ENCODE measurements at places on chromosomes 4 and X. TPM values are rescaled to one million over a fixed set of nuclear protein-coding genes. Genes with fewer than 3 reads are reported as not detected.
A peak's percentile ranks its signal among the peaks of the same experiment; 100 is the strongest.

GRCh38 chr4:147560625-147561024, 56.6 kb upstream of the TMEM184C start:
- H3K27me3 ChIP-seq, result no peaks in the 10 kb centered on the region
- H3K4me1 ChIP-seq, result no peaks in the 10 kb centered on the region
- no peak overlapping the region for H3K27ac ChIP-seq
- no peaks in the 10 kb centered on the region for H3K36me3 ChIP-seq
- no peak for DNase-seq
- H3K4me3 ChIP-seq, result no peak overlapping the region

- H3K27ac ChIP-seq, result no peak overlapping the region
- no peak overlapping the region for H3K4me3 ChIP-seq
- no peaks in the 10 kb centered on the region for H3K27me3 ChIP-seq
- no peaks in the 10 kb centered on the region for H3K36me3 ChIP-seq
- no peaks in the 10 kb centered on the region for H3K4me1 ChIP-seq
- DNase-seq, result no peak
Observed at GRCh38 chr4:46949822-46950221, 40.8 kb upstream of the COX7B2 start.

DNA sequence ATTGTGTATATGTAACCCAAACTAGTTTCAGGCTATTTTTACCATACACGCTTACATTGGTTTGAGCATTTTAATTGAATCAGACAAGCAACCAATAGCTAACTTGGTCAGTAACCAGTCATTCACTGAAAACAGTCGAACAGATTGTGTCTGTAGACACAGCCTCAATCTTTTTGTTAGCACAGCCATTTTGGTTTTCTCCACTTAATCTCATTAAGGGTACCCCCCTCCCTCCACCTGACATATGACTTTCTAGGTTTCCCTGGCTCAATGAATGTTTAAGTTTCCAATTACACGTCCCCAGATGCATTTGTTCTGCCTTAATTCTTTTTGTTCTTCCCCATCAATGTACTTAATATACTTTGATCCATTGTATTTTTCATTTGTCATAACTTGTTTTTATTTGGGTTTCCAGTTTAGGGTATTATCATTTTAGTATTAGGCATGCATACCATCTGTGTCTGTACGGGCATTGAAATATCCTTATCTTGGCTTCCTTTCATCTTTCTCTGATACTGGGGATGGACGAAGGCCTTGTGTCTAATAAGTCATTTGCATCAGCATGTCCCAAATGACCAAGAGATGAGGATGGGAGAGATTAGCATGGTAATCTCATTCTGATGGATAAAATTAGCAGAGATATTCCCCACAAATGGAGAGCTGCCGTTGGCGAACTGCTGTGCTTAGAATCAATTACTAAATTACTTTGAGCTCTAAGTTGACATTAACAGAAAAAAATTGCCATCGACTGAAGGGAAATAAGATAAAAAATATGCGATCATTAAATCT, 35.9 kb upstream of the PHOX2B start:
- no peaks in the 10 kb centered on the region for H3K36me3 ChIP-seq
- no peak for DNase-seq
- no peaks in the 10 kb centered on the region for H3K4me1 ChIP-seq
- H3K4me3 ChIP-seq, result no peak overlapping the region
- no peak overlapping the region for H3K27ac ChIP-seq

DNA sequence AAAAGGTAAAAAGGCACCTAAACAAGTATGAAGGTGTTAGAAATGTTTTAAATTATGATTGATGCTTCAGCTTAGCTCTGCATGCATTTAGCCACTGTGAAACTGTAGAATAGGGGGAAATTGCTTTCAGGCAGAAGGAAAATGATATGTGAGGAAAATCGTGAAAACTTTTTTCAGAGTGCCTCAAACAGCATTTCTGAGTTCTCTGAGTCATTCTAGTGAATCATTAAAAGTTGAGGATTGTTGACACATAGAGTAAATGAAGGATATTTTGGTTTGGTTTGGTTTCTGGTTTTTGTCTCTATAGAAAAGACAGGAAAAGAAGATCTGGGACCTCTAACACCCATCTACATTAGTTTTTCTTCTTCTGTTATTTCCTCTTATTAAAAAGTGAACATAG, 332.5 kb upstream of the TRAM1L1 start:
- no peak for DNase-seq
- H3K27ac ChIP-seq, result no peak overlapping the region
- no peaks in the 10 kb centered on the region for H3K36me3 ChIP-seq
- no peaks in the 10 kb centered on the region for H3K4me1 ChIP-seq
- no peak overlapping the region for H3K4me3 ChIP-seq

- H3K27me3 ChIP-seq, result no peaks in the 10 kb centered on the region
- H3K36me3 ChIP-seq, result no peaks in the 10 kb centered on the region
- no peak overlapping the region for H3K4me3 ChIP-seq
- peaks cover 4% of the 10 kb centered on the region for H3K4me1 ChIP-seq
- DNase-seq, result no peak
Observed at GRCh38 chr4:7675136-7675535, 240.4 kb upstream of the PSAPL1 start.

GRCh38 chr4:27775156-27775555, 914.5 kb downstream of the STIM2 start:
- H3K27me3 ChIP-seq, result no peaks in the 10 kb centered on the region
- no peak overlapping the region for H3K4me3 ChIP-seq

- H3K4me3 ChIP-seq, result no peak overlapping the region
- H3K4me1 ChIP-seq, result no peaks in the 10 kb centered on the region
- H3K27ac ChIP-seq, result no peak overlapping the region
- H3K27me3 ChIP-seq, result no peaks in the 10 kb centered on the region
- no peaks in the 10 kb centered on the region for H3K36me3 ChIP-seq
Observed at GRCh38 chr4:185015108-185015507, 3.2 kb upstream of the HELT start.

GRCh38 chrX:77060572-77060971, 386.6 kb upstream of the FGF16 start:
- DNase-seq, result no peak
- H3K4me3 ChIP-seq, result no peak overlapping the region

GRCh38 chr4:127506283-127506682, 126.5 kb upstream of the INTU start:
- no peaks in the 10 kb centered on the region for H3K4me1 ChIP-seq
- H3K4me3 ChIP-seq, result no peak overlapping the region
- no peak overlapping the region for H3K27ac ChIP-seq
- DNase-seq, result peak; percentile 43
- H3K36me3 ChIP-seq, result no peaks in the 10 kb centered on the region

- peaks cover 19% of the 10 kb centered on the region for H3K4me1 ChIP-seq
- peak overlapping the region; percentile 42 for H3K27ac ChIP-seq
- peak; percentile 92 for DNase-seq
- H3K36me3 ChIP-seq, result no peaks in the 10 kb centered on the region
- peak overlapping the region; percentile 62 for H3K4me3 ChIP-seq
- H3K27me3 ChIP-seq, result no peaks in the 10 kb centered on the region
Observed at GRCh38 chrX:47366041-47366722, 4.2 kb upstream of the ZNF157 start.

GRCh38 chr4:149933883-149934282, 118.2 kb upstream of the IQCM start:
- no peaks in the 10 kb centered on the region for H3K27me3 ChIP-seq
- H3K4me3 ChIP-seq, result no peak overlapping the region
- no peaks in the 10 kb centered on the region for H3K4me1 ChIP-seq
- no peak for DNase-seq
- H3K27ac ChIP-seq, result no peak overlapping the region
- H3K36me3 ChIP-seq, result no peaks in the 10 kb centered on the region

DNA sequence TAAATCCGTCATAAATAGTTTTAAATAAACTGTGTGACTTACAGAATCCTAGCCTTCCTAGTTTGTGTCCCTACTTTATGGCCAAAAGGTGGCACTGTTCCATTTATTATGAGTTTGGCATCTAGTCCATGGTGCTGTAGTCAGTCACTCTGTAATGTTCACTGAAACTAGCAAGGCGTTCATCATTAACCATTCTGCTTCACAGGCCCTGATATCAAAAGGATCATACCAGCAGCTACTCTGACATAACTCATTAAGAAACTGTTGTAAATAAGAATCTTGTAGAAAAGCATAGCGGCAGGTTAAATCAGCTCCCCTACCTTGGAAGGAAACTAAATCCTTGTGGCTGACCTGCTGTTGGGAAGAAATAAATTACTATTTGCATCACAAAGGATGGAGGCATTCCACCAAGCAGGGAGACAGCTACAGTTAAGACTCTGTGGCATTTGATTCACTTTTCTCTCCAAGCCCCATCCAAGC, 919.6 kb upstream of the DIAPH2 start:
- no peak overlapping the region for H3K4me3 ChIP-seq
- no peak overlapping the region for H3K27ac ChIP-seq
- no peaks in the 10 kb centered on the region for H3K36me3 ChIP-seq
- no peaks in the 10 kb centered on the region for H3K27me3 ChIP-seq
- H3K4me1 ChIP-seq, result peaks cover 13% of the 10 kb centered on the region

DNA sequence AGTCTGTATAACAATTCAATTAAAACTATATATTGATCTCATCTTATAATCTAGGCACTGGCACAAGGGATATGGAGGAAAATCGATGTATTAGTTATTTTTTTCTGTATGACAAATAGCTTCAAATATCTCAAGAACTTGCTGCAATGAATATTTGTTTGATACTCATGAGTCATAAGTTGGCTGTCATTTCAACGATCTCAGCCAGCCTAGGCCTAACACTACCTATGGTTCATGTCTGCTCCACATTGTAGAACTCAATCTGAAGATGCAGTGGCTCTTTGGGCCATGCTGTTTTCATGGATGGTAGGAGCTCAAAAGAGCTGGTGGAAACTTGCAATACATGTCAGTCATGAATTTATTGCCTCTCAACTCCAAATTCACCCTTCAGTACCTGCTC, 44.7 kb downstream of the MAGEB17 start:
- DNase-seq, result no peak
- no peak overlapping the region for H3K4me3 ChIP-seq
- H3K27ac ChIP-seq, result no peak overlapping the region
- H3K4me1 ChIP-seq, result no peaks in the 10 kb centered on the region
- no peaks in the 10 kb centered on the region for H3K27me3 ChIP-seq

- DNase-seq, result no peak
- peaks cover 7% of the 10 kb centered on the region for H3K4me1 ChIP-seq
- H3K27me3 ChIP-seq, result no peaks in the 10 kb centered on the region
- no peak overlapping the region for H3K27ac ChIP-seq
- no peaks in the 10 kb centered on the region for H3K36me3 ChIP-seq
Observed at GRCh38 chr4:104492183-104492771, 2.4 kb downstream of the CXXC4 start.

- no peak overlapping the region for H3K27ac ChIP-seq
- H3K4me1 ChIP-seq, result no peaks in the 10 kb centered on the region
- no peaks in the 10 kb centered on the region for H3K27me3 ChIP-seq
- no peak overlapping the region for H3K4me3 ChIP-seq
- DNase-seq, result peak; percentile 54
Observed at GRCh38 chrX:47497271-47497888, 14.4 kb upstream of the ZNF41 start.

GRCh38 chr4:109414938-109415337, 18.7 kb upstream of the SEC24B start:
- DNase-seq, result no peak
- H3K4me3 ChIP-seq, result no peak overlapping the region
- H3K27ac ChIP-seq, result no peak overlapping the region
- no peaks in the 10 kb centered on the region for H3K4me1 ChIP-seq

- H3K27ac ChIP-seq, result no peak overlapping the region
- H3K36me3 ChIP-seq, result no peaks in the 10 kb centered on the region
- no peak for DNase-seq
- no peaks in the 10 kb centered on the region for H3K27me3 ChIP-seq
- no peak overlapping the region for H3K4me3 ChIP-seq
- no peaks in the 10 kb centered on the region for H3K4me1 ChIP-seq
Observed at GRCh38 chr4:146787731-146788130, 149.0 kb downstream of the POU4F2 start.

GRCh38 chrX:110671068-110671803, 124.4 kb downstream of the CHRDL1 start:
- no peak for DNase-seq
- no peaks in the 10 kb centered on the region for H3K27me3 ChIP-seq
- H3K4me1 ChIP-seq, result no peaks in the 10 kb centered on the region
- H3K4me3 ChIP-seq, result no peak overlapping the region
- no peak overlapping the region for H3K27ac ChIP-seq
- H3K36me3 ChIP-seq, result no peaks in the 10 kb centered on the region

DNA sequence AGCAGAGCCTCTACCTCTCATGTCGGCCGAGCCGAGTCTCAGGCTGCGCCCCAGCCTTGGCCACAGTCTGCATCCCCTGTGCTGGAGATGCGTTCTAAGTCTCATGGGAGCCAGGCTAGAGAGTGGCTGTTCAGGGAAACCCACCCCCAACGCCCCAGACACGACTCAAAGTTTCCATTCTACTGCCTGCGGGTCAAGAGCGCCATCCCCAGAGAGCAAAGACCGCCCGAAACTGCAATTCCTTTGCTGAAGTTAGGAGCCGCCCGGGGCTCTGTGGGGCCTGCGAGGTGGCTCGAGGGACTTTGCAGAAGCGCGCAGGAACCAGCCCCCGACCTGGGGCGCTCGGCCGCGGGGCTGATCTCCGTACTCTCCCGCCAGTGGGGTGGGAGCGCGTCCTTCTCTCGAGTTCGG, 10.0 kb upstream of the ELF4 start:
- peak; percentile 68 for DNase-seq
- no peaks in the 10 kb centered on the region for H3K36me3 ChIP-seq
- peaks cover 36% of the 10 kb centered on the region for H3K4me1 ChIP-seq
- H3K4me3 ChIP-seq, result peak overlapping the region; percentile 60

- H3K36me3 ChIP-seq, result no peaks in the 10 kb centered on the region
- H3K27me3 ChIP-seq, result no peaks in the 10 kb centered on the region
- DNase-seq, result no peak
- no peak overlapping the region for H3K4me3 ChIP-seq
Observed at GRCh38 chrX:122913134-122913533, 270.9 kb upstream of the GRIA3 start.

DNA sequence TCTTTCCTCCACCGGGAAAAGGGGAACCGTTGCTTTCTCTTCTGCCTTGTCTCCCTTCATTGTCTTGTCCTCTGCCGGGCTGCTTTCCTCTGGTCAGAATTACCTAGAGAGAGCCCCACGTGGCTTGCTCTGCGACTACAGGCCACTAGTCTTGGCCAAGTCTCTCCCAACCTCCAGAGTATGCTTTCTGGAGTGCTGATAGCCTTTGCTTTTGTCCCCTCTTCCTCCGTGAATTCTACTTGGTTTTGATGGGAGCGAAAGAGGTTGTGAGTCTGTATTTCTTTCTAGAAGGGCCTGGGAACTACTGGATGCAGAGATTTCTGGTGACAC, 5.3 kb upstream of the POU4F2 start:
- H3K36me3 ChIP-seq, result no peaks in the 10 kb centered on the region
- no peak overlapping the region for H3K27ac ChIP-seq
- H3K27me3 ChIP-seq, result no peaks in the 10 kb centered on the region
- H3K4me3 ChIP-seq, result no peak overlapping the region

SPANXN4 gene
- total RNA-seq, result not detected

STK32B gene
- total RNA-seq, result not detected

LRP2BP gene
- 0.26 TPM for total RNA-seq

ZNF732 gene
- total RNA-seq, result 0.25 TPM

BEX3 gene
- total RNA-seq, result not detected

ZNF157 gene
- total RNA-seq, result 0.52 TPM

XG gene
- total RNA-seq, result not detected

TRIM60 gene
- not detected for total RNA-seq

MAD2L1 gene
- total RNA-seq, result 37.2 TPM

HTRA3 gene
- not detected for total RNA-seq

MAOB gene
- total RNA-seq, result not detected

ENPP6 gene
- not detected for total RNA-seq

CYP4V2 gene
- total RNA-seq, result 45.7 TPM

SMR3B gene
- not detected for total RNA-seq

CLDN34 gene
- not detected for total RNA-seq

F8A3 gene
- total RNA-seq, result 4.5 TPM

TEX13B gene
- not detected for total RNA-seq

GAGE1 gene
- not detected for total RNA-seq

ARSH gene
- total RNA-seq, result not detected

SAGE1 gene
- total RNA-seq, result not detected

SATL1 gene
- total RNA-seq, result 0.79 TPM

TMEM271 gene
- total RNA-seq, result not detected
